ENCODE measurements at places on chromosomes 1 and 21.

DNA sequence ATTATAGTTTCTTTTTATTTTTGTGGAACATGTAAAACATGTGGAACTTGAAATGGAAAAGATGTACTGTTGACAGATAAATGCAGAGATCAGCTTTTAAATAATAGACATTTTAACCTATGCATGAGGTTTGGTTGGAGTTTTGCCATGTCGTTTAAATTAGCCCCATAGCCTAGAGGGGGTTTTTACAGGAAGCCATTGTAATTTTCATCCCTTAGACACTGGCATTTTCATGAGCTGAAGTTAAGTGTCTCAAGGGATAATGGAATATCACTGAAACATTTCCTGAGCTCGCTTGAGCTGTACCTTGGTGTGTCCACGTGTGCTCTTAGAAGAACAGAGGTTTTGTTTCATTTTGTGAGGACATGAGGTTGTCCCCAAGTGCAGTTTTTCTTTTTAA, 54.2 kb downstream of the HMCN1 start:
- no peak for DNase-seq

GRCh38 chr1:243758647-243759046, 91.4 kb downstream of the AKT3 start:
- DNase-seq = no peak

GRCh38 chr1:230866171-230867070, 1.9 kb downstream of the C1orf198 start:
- DNase-seq = no peak

DNA sequence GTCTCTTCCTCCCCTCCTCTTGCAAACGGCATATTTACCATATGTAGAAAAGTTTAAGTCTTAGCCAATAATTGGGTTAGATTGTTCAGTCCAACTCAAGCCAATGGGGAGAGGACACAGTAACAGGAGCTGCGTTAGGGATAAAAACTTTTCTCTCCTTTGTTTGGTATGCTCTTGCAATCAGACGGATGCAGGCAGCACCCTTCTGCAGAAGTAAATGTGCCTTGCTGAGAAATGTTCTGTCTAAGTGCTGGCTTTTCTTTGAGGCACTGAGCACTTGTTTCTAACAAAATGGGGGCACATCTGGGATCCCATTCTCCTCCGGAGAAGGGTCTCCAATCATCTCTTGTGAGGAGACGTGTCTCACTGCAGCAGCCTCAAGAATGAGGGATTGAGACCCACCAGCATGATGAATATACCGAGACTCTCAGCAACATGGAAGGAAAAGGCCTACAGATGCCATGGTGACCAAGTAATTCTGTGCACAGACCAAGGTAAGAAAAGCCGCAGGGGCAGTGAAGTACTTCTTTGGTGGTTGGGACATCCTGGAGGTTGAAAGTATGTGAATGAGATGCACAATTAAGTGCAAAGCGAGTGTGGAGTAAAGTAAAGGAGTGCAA, 20.7 kb upstream of the GNG4 start:
- no peak for DNase-seq

GRCh38 chr1:155175927-155176371, 2.3 kb downstream of the TRIM46 start:
- DNase-seq = peak; percentile 30

DNA sequence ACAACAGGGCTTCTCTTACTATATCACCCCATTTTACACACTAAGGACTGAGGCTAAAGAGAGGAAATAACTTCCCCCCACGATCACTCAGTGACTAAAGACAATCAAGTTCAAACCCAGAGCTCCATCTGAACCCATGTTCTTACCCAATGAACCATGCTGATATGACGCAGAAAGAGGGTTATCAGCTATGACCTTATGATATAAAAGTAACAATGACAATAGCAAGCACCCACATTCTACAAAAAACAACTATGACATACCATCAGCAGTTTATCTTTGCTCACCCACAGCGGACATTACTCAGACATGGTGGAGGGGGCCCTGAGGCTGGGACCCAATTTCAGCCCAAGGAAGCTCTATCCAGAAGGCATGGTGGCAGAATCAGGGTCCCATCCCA, 75.7 kb downstream of the PTPN14 start:
- DNase-seq = no peak

GRCh38 chr1:49686107-49686506, 337.6 kb downstream of the AGBL4 start:
- no peak for DNase-seq

- no peak for DNase-seq
These were observed 111.4 kb upstream of the DEPDC1 start for GRCh38 chr1:68608289-68608688.

DNA sequence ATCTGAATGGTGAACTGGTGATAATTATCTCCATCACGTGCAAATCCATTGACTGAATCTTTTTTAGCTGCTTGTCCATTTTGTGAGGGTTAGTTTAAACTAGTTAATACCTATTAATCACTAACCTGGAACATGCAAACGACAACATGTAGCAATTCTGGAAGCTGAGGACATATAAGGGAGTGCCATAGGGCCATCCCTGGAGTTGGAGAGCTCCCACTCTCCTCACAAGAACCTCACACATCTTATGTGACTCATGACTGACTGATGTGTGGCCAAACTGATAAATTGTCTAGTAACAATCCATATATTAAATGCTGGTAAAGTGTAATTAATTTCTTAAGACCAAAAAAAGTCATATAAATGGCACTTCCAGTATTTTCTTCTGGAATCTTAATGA, 62.9 kb upstream of the HOOK1 start:
- no peak for DNase-seq

DNA sequence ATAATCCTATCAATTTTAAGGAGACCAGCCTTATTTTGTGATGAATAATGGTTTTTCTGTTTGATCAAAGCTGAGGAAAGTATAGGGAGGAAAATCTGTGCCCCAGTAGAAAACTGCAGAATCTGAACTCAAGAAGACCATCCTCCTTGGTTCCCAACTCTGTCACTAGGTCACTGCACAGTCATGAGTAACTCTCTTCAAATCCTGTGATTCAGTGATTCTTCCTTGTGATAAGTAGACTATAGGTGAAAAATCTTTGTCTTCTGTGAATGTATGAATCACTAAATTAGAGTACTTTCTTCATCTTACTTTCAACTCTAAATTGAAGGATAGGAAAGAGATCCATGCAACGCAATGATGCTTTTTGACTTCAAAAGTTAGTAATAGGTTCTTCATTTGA, 13.3 kb upstream of the OR2L5 start:
- no peak for DNase-seq

DNA sequence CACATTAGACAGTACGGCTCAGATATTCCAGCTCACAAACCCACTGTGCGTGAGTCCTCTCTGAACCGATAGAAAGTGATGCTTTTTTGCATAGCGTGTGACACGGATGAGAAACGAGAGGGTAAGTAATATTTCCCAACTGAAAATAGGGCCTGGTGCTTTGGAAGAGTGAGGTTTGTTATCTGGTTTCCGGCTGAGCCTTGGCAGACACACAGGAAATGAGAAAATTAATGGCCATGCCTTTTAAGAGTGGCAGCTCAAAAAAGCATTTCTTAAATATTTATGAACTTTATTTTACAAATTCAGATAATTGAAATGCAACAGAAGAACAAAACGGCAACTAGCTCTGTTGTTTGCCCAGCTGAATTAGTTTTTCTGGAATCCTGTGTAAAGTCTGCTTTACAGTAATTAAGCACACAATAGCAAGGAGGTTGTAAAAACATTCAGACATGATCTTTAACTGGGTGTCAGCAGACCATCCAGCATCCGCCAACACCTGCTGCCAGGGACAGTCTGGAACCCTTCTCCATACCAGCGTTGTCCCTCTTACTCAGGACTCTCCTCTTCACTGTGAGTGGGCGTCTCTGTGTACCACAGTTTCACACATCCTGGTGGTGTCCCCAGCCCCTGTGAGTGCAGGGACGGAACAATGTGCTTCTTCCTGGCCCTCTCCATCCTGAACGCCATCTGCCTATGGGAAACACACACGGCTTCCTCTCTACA, 155.4 kb downstream of the PGBD5 start:
- no peak for DNase-seq

DNA sequence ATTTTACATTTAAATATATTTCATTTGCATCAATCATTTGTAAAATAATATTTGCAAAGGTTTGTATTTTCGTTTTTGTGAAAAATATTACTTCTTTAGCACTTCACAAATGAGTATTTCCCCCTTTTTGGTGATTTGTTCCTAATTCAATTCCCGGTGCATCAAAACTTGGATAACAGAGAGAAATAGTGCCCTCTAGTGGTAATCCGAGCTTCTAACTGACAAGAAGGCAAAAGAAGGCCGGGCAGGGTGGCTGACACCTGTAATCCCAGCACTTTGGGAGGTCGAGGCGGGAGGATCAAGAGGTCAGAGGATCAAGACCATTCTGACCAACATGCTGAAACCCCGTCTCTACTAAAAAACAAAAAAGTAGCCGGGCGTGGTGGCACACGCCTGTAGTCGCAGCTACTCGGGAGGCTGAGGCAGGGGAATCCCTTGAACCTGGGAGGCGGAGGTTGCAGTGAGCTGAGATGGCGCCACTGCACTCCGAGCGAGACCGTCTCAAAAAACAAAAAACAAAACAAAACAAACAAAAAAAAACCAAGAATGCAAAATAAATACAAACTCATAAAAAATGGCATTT, 137.7 kb downstream of the COL11A1 start:
- DNase-seq = no peak

DNA sequence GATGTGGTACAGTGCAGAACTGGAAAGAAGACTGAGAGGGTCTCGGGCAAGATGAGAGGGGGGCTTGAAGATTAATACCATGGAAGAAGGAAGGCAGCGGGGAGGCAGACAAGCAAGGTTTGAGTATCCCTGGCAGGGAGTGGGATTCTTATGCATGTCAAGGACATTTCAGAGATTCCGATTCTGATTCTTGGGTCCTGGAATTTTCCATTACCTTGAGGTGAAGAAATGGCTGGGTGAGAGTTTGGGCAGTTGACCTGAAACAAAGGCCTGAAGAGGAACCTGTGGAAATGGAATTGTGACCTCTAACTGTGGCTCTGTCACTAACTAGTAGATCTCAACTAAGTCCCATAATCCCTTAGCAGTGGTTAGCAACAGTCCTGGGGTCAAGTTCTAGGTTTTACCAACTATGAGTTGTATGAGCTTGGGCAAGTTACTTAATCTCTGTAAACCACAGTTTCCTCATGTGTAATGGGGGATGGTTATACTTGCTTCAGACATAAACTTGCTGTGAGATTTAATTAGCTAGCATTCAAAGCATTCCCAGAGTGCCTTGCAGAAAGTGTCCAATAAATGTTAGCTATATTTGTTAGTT, 8.6 kb upstream of the ACTN2 start:
- no peak for DNase-seq

DNA sequence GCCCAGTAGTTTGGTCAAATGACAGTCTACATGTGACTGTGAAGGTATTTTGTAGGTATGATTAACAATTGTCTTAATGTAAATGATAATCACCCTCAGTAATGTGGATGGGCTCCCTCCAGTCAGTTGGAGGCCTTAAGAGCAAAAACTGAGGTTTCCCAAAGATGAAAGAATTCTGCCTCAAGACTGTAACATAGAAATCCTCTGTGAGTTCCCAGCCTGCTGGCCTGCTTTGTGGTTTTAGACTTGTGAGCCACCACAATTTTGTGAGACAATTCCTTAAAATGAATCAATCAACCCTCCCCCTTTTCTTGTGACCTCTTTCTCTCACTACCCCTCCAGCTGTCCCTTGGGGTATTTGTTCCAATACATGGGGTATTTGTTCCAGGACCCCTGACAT, 226.4 kb upstream of the DPYD start:
- no peak for DNase-seq

- DNase-seq = no peak
These were observed 226.5 kb downstream of the PTPRC start for GRCh38 chr1:198865319-198865718.

DNA sequence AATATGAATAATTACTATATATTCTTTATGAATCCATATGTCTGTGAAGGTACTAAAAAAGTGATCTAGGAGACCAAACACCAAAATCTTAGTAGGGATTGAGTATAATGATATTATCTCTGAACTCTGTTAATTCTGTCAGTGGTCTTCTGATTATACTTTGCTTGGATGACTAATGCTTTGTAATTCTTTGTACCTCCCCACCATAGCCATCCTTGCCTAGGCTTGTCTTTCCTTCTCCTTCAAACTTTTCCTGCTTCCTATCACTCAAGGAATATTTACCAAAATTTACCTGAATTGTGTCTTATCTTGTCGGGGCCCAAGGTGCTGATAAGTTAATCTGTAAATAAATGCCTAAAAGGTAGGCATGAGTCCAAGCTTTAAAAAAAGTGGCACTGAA, 845 bp upstream of the RGS5 start:
- no peak for DNase-seq

DNA sequence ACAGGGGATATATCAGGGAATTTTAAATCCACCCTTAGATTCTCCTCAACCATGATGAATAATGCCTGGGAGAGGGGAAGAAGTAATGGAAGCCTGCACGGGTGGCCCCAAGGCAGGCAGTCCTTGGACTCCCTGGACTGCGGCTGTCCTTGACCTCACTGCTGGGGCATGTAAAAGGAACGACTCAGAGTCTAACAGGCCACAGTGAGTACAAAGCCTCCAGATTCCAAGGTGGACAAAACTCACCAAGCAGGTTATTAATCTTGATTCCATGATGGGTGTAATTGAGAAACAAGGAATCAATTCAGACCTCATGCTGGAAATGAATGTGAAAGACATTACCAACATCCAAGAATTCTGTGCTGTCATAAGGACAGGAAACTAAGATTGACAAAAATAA, 13.0 kb upstream of the ARHGAP29 start:
- no peak for DNase-seq

- no peak for DNase-seq
These were observed 222.3 kb downstream of the TPR start for GRCh38 chr1:186152620-186153239.

DNA sequence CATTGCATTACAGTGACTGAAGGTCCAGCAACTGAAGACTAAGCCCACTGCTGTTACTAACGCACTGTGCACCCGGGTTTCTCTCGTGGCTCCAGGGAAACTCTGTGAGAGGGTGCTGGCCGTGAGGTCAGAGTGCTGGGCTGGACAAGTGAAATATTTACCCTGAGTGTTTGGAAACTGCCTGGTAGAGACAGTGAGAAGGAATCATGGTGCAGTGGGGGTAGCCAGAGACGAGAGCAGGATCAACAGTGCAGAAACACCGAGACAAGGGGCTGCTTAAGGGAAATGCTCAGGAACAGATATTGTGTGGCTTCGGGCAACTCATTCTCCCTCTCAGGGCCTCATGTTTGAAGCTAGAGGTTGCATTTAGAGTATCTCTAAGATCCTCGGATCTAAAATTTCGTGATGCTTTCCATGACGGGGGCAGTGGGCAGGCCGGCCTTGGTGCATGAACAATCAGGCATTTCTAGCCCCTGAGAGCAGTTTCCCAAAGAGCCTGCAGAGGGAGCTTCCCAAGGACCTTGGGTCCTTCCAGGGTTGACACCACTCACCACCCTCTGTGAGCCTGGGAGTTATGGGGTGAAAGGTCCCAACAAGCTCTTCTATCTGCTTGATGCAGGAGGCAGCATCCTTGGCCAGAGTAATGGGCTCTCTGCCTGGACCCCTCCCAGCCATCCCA, 9.7 kb downstream of the CD2 start:
- DNase-seq = peak; percentile 47

GRCh38 chr1:158117854-158118704, 62.6 kb upstream of the CD1D start:
- peak; percentile 43 for DNase-seq

GRCh38 chr1:9610548-9610947, 21.8 kb downstream of the TMEM201 start:
- DNase-seq = no peak
